Activated naive CD4-positive, alpha-beta T cell treated with anti-CD3 and anti-CD28 coated beads, Interleukin-2, amount 50 U/mL, for 72 hours (primary cell): ENCODE measurements at places on chromosomes 1 and 21.
A peak's percentile ranks its signal among the peaks of the same experiment; 100 is the strongest.

GRCh38 chr1:39737546-39738169, 1.0 kb upstream of the PPIE start:
- no peak for DNase-seq

GRCh38 chr1:245377854-245378253, 223.1 kb downstream of the KIF26B start:
- DNase-seq, result no peak

DNA sequence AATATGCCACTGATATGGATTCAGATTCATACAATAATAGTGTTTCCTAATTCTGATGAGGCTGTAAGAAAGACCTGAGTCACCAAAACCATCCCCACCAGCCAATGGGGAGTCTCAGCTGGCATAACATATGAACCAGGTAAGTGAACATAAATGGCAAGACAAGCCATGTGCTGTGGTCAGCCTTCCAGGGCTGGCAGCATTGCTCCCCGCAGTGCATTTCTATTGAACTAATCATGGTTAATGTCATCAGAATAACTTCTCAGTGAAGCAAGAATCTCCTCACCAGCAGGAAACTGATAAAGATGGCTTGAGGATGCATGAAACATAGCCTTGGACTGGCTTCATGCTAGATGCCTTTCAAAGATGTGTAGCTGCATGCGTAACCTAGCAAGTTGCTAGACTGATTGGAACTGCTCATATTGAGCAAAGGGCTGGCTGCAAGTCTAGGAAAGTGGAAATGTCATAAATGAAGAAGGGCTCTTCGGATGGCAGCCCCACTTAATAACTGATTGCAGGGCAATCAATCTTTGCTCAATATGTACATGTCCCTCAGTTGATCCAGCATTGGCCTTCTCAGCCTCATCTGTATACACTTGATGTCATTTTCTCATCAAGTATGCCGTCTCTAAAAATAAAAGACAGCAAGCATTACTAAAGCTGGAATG, 88.0 kb downstream of the NTNG1 start:
- no peak for DNase-seq

DNA sequence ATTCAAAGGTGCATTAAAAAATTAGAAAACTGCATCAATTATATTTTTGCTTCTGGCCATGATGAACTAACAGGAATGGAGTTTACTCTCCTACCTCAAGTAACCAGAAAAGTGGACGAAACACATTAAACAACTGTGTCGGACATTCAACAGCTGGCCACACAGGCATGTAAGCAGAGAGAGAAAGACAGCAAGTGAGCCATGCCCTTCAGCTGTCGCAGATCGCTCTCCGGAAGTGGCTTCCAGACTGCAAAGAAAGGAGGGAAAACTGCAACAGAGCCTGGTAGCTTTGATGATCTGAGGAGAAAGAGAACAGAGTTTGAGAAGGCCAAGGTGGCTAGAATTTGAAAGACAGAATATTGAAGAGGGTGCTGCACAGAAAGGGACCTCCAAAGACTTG, 557.2 kb downstream of the MATN1 start:
- no peak for DNase-seq

DNA sequence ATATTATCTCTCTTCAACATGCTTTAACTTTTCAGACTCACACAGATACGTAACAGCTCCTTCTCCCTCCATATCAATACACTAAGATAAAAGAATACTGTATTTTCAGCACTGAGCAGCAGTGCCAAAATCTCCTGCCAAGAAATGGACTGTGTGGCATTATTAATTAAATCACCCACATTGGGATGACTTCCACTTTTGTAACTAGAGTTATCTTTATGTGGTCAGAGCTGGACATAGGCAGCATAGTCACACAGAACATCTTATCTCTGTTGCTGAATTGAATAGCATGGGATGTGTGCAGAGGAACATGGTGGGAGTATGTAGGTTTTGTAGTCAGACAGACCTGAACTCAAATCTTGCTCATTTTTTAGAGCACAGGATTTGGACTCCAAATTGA, 41.4 kb upstream of the CACYBP start:
- DNase-seq, result no peak

DNA sequence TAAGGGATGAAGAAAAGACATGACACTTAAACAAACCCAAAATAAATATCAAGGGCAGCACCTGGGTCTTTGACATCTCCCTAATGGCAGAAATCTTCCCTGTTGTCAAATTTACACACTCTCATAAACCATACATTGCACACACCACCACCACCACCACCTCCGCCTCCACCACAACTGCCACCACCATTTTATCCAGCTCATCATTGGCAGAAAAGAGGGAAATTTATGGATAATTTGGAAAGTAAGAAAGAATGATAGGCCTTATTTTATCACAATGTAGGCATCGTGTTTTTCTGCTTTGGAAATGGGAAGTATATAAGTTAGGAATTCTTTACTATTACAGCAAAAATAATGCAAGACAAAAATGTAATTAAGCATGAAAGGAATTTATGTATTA, 27.3 kb upstream of the RGS13 start:
- DNase-seq, result no peak

- DNase-seq, result no peak
These were observed 9.4 kb downstream of the OR2M2 start for GRCh38 chr1:248183996-248184395.

DNA sequence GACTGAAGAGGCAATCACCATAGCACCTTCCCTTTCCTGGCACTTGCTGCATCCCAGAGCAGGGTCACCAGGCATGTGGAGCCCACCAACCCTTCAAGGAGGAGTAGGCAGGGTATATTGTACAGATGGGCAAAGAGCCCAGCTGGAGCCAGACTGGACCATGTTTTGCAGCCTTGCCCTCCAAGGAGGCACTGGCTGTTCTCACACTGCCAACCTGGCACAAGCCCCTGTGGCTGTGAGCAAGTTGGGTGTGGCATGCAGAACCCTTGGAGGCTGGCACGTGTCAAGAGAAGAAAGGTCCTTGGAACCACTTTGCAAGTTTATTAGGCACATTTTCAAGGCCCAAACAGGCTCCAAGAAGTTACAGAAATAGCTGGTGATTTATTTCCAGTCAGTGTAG, 146.4 kb downstream of the FOXD2 start:
- no peak for DNase-seq

GRCh38 chr21:46454634-46455390, 3.9 kb upstream of the DIP2A start:
- DNase-seq, result no peak

DNA sequence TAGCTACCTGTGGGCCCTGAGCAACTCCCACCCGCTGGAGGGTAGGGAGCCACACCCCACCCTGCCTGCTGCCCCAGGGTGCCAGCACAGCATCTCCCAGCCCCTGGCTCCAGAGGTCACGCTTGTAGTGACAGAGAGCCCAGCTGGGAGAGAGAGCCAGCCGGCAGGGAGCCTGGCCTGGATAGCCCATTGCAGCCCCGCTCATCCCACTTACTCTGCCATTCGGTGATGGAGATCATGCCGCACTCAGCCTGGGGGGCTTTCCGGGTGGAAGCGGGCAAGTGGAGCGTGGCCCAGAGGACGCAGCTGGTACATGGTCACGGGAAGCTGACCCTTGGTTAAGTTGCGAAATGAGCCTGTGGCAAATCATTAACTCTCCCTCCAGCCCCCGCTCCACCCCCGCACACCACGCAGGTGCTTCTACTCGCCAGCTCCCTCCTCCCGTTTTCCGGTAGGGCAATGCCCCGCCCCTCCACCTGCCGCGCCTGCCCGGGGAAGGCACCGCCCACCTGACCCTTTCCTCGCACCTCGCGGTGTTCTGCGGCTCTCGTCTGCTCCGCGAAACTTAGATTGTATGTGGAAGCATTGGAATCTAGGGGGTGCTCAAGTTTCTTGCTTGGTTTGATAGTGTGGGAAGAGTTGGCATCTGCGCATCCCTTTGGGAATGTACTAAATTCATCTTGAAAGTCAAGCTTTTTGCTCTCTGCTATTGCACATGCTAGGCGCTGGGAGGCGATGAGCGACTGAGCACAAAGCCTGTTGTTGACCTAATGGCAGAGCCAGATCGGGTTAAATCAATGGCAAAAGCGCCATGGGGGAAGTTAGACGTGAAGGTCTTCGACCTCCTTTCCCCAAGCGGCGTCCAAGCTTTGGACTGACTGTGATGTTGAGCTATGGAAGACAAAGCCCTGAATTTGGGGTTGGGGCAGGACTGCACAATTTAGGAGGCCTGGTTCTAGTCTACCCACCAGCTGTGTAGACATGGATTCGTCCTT, at the start of gene GOLT1A:
TSS of gene GOLT1A (minus strand) at position 321 of the 995 bp plus-strand sequence. CDS start at position 239, 82 bp downstream.
- peak; percentile 59 for DNase-seq

DNA sequence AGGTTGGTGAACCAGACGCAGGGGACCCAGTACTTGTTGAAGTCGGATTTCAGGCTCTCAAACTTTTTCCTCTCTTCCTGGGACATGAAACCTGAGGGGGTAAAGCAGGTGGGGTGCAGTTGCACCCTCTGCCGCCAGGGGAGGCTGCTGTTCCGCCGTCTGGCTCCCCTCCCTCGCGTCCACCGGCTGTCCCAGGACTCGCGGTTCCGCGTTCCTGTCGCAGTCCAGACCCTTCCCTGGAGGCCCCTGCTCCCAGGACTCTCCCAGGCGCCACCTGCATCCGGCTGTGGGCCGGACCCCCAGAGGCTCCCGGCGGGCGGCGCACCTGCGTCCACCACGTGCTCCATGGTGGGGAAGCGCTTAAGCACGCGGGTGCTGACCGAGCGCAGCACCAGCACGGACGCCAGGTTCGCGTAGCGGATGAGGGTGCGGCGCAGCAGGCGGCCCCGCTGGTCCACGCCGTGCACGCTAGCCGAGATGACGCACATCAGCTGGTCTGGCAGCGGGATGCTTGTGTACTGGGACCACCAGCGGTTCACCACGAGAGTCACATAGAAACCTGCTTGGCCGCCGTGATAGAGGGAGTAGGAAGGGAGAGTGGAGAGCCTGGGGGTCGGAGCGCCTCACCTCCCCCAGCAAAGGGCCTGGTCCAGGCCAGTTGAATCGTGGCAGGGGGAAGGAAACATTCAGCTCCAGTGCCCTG, 1.7 kb downstream of the BEST4 start:
- DNase-seq, result peak; percentile 83

DNA sequence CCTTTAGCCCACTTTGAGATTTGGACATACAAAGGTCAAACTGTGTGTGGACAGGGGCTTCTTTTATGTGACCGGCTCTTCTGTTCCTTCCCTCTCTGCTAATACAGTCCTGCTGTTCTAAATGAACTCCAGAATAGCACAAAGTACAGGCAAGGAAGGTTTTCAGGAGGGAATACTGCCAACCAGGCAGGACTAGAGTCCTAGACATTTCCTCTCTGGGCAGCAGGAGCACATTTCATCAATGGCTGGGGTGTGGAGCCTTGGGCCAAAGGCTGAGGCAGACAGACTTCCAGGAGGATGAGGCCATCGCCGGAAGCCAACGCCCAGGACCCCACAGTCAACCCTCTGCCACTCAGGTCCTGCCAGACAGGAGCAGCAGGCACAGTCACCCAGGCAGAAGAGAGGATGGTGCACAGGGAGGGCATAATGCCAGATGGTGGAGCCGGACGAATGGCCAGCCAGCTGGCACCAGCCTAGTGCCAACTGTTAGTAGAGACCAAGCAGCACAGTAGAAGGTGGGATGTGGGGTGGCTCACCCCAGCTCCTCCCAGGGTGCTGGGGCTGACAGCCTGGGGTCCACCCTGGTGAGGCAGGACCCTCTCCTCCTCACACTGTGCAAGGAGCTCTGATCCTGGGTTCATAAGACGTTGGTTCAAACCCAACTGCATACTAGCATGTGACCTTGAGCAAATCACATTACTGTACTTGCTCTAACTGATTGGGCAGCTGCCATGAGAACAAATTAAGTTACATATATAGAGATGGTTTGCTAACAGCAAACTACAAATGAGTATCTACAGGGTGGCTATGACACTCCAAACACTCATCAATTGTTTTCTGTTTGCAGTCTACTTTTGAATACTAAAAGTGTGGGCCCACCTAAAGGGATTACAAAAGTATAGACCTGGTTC, 410.7 kb downstream of the SIPA1L2 start:
- no peak for DNase-seq

- DNase-seq, result no peak
These were observed 66.4 kb downstream of the LUZP1 start for GRCh38 chr1:23102289-23102688.

DNA sequence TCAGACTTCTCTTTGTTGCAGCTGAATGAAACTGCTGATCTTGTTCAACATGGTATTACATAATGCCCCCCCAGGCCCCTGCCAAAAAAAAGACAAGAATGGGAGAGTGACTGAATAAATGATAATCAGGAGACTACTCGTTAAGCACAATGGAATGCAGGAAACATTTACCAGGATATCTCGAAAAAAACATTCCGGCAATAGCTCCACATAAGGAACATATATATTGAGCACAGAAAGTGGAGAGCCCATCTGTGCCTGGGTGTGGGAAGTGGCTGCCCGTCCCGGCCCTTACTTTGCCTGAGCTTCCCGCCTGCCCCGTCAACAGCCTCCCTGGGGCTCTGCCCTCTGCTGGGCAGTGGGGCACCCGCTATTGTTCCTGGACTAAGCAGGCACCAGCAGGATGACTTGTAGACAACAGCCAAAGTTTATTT, 13.3 kb downstream of the TRIM11 start:
- no peak for DNase-seq

- DNase-seq, result no peak
These were observed 357.5 kb downstream of the PTPRU start for GRCh38 chr1:29593601-29594382.

GRCh38 chr1:18531503-18531845, 50.7 kb downstream of the KLHDC7A start:
- no peak for DNase-seq

- no peak for DNase-seq
These were observed 323.8 kb upstream of the ST6GALNAC5 start for GRCh38 chr1:76543495-76543894.

DNA sequence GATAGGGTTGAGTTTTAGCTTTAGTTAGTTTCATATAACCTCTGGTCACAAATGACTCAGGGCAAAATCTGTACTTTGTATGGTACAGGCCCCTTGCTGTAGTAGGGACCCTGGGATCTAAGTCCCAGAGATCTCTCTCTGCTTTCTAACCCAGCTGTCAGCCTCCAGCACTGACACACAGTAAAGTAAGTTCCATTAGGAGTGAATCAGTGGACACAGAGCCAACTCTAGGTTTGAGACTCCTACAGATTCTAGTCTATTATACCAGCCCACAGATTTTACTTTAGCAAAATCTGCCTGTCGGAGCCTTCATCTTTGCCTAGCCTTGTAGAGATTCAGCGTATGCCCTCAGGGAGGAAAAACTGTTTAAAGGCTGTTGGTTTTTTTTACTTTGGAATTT, 52.5 kb downstream of the ANGPTL1 start:
- DNase-seq, result no peak

DNA sequence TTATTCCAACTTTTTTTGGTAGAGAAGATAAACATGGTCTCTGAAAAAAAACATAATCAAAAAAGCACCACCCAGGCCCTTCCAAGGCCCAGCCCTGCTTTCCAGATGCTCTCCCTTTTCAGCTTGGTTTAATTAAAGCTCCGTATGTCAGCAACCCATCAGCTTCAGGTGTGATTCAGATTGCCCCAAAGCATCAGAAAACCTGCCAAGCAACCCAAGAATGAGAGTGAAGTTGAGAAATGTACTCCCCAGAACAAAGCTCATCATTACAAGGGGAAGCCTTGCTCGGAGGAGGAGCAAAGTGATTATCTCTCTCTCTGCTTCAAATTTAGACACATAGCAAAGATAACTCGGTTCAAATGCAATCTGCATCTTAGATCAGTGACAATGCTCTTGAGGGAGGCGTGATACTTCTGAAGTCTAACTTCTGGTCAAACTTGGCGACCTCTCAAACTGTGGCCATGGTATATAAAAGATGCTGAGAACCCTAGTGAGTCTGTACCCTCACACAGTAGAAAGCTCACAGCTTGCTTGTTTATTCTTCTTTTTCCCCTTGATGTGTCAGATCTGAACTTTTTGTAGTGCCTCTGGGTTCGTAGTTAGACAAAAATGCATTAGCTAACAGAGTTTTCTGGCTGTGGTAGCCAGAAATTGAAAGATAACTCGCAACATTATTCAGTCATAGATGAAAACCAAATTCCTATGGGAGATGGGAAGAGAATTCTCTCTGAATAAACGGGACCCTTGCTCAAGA, 63.3 kb upstream of the ZC3H11B start:
- no peak for DNase-seq
